A549 treated with RU486 at 1 μM for 4 hours (cell line): ENCODE measurements at places on chromosomes 13 and 19. TPM values are rescaled to one million over a fixed set of nuclear protein-coding genes. Genes with fewer than 3 reads are reported as not detected.

ZNF667 gene
- not detected in 5 replicates for total RNA-seq

C1QTNF9 gene
- not detected in 5 replicates for total RNA-seq

ELAVL3 gene
- 0.02 to 0.21 TPM (median 0.11 TPM) in 3 of 5 replicates, not detected in the others for total RNA-seq

FFAR2 gene
- total RNA-seq, result not detected in 5 replicates

CEACAM20 gene
- total RNA-seq, result 0.05 to 0.14 TPM in 2 of 5 replicates, not detected in the others

NDFIP2 gene
- total RNA-seq, result 15.0 to 22.3 TPM (median 19.3 TPM) in 5 replicates

KIR2DL3 gene
- not detected in 5 replicates for total RNA-seq

UQCRFS1 gene
- total RNA-seq, result 114 to 135 TPM (median 128 TPM) in 5 replicates

IGFL3 gene
- 0.27 to 0.32 TPM in 2 of 5 replicates, not detected in the others for total RNA-seq

C2CD4C gene
- total RNA-seq, result 0.15 to 0.61 TPM (median 0.54 TPM) in 5 replicates

ZIM2 gene
- total RNA-seq, result not detected in 5 replicates

SPRYD7 gene
- 6.3 to 10.4 TPM (median 9.3 TPM) in 5 replicates for total RNA-seq

PSG6 gene
- total RNA-seq, result 0.18 to 0.26 TPM in 2 of 5 replicates, not detected in the others

ENOX1 gene
- 0.60 to 0.75 TPM (median 0.65 TPM) in 5 replicates for total RNA-seq

SBK3 gene
- total RNA-seq, result 1.4 to 2.0 TPM (median 1.7 TPM) in 5 replicates

SAE1 gene
- total RNA-seq, result 207 to 239 TPM (median 213 TPM) in 5 replicates

PSG7 gene
- total RNA-seq, result 0.07 to 0.25 TPM (median 0.07 TPM) in 3 of 5 replicates, not detected in the others

SHANK1 gene
- 0.02 to 0.53 TPM (median 0.16 TPM) in 5 replicates for total RNA-seq

PRPF31 gene
- 105 to 129 TPM (median 117 TPM) in 5 replicates for total RNA-seq

MEIS3 gene
- 27.7 to 39.5 TPM (median 34.3 TPM) in 5 replicates for total RNA-seq

CYP4F22 gene
- total RNA-seq, result 0.08 to 0.22 TPM (median 0.12 TPM) in 4 of 5 replicates, not detected in the other

PPP1R12C gene
- 58.4 to 86.7 TPM (median 84.2 TPM) in 5 replicates for total RNA-seq

PTH2 gene
- not detected in 5 replicates for total RNA-seq

FCER2 gene
- total RNA-seq, result not detected in 5 replicates

FAM216B gene
- not detected in 5 replicates for total RNA-seq

PODNL1 gene
- total RNA-seq, result 0.49 to 1.2 TPM (median 0.80 TPM) in 5 replicates

RPL13A gene
- 3,849 to 4,394 TPM (median 4,225 TPM) in 5 replicates for total RNA-seq

SERPINE3 gene
- total RNA-seq, result not detected in 5 replicates

DOHH gene
- 12.4 to 20.5 TPM (median 18.9 TPM) in 5 replicates for total RNA-seq

PSPN gene
- total RNA-seq, result 0.48 to 1.7 TPM (median 0.85 TPM) in 5 replicates

PTPRH gene
- total RNA-seq, result 3.7 to 5.2 TPM (median 4.3 TPM) in 5 replicates

MYO1F gene
- total RNA-seq, result 0.25 to 0.65 TPM (median 0.32 TPM) in 5 replicates

NEK3 gene
- total RNA-seq, result 6.4 to 9.6 TPM (median 6.9 TPM) in 5 replicates

HSD17B14 gene
- 13.4 to 17.0 TPM (median 14.8 TPM) in 5 replicates for total RNA-seq

IGFL2 gene
- 0.56 to 0.83 TPM (median 0.67 TPM) in 4 of 5 replicates, not detected in the other for total RNA-seq

TGFB1 gene
- 137 to 164 TPM (median 148 TPM) in 5 replicates for total RNA-seq
